ENCODE measurements at places on chromosomes 3 and 15.

GRCh38 chr3:196332168-196332567 lies 6.0 kb downstream of the TM4SF19 start:
- DNase-seq, result no peak

DNA sequence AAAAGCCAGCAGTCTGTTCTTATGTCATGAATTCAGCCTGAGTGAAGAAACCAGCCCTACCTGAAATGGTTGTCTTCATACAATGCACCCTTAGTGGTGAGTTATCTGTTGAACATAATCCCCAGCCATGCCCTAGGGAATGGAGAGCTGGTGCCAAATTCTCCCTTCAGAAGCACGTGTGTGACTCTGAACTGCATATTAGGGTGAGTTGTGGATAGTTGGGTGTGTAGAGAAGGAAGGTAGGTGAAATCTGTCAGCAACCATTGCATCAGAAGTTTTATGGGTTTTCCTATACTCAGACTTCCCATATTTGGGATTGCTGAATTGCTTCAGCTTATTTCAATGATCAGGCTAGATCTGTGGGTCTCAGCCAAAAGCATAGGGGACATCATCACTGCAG lies 46.5 kb upstream of the TP63 start:
- no peak for DNase-seq

DNA sequence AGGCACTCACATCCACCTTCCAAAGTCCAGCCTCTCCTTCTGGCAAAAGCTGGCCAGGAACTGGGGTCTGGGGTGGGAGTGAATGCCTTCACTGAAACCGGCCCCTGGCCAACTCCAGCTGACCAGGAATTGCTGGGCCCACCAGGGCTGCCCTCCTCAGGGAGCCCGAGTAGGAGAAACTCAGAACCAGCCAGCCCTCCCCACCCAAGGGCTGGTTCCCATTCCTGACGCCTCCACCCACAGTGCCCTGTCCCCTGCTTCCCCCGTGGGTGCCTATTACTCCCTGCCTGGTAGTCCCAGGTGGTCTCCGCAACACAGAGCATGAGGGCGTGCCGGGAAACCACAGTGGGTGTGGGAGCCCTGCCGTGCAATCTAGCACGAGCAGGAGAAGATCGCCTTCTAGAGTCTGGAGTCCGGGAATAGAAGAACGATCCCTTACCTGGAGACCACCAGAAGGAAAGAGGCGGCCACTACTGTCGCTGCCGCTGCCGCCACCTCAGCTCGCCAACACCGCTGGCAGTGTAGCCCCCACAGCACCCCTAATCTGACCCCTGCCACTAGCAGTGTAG lies 178.8 kb downstream of the POTEB3 start:
- DNase-seq, result no peak

GRCh38 chr3:184669578-184669977 lies 42.3 kb downstream of the MAGEF1 start:
- no peak for DNase-seq

- no peak for DNase-seq
These were observed 52.5 kb downstream of the CLDN11 start for GRCh38 chr3:170471149-170471548.

DNA sequence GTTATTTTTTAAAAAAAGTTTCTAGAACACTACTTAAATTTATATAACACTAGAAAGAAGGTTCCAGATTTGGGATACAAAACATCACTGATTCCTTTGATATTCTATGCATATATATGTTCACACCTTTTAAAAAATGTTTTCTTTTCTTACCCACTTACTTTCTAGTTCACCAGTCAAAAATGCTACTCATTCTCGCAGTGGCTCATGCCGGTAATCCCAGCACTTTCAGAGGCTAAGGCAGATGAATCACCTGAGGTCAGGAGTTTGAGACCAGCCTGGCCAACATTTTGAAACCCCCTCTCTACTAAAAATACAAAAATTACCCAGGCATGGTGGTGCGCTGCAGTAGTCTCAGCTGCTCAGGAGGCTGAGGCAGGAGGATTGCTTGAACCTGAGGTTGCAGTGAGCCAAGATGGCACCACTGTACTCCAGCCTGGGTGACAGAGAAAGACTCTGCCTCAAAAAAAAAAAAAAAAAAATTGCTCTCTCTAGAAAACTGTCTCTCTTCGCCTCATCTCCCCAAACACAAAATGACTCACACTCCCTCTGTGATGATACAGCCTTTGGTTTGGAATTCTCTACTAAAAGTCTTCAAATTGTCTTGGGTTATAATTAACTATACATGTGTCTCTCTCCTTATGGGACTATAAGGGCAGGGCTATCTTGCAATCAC lies 52.6 kb upstream of the TGFBR2 start:
- DNase-seq, result no peak

DNA sequence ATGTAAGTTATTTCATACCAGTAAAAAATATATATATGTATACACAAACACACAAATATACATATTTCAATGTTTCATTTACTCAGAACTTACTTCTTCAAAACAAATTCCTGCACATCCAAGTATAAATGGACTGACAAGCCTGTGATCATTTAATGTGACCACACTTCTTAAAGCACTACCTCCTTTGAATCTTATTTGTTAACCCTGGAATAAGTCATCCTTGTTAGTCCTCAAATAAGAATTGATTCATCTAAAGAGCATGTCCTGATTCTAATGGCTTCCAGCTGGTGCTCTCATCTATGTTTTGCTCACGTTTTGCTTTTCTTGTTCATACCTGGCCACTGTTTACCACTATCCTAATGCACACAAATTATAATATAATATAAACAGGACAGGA lies 103.9 kb upstream of the UBP1 start:
- DNase-seq, result no peak
